ENCODE measurements at places on chromosomes 7 and 10.

DNA sequence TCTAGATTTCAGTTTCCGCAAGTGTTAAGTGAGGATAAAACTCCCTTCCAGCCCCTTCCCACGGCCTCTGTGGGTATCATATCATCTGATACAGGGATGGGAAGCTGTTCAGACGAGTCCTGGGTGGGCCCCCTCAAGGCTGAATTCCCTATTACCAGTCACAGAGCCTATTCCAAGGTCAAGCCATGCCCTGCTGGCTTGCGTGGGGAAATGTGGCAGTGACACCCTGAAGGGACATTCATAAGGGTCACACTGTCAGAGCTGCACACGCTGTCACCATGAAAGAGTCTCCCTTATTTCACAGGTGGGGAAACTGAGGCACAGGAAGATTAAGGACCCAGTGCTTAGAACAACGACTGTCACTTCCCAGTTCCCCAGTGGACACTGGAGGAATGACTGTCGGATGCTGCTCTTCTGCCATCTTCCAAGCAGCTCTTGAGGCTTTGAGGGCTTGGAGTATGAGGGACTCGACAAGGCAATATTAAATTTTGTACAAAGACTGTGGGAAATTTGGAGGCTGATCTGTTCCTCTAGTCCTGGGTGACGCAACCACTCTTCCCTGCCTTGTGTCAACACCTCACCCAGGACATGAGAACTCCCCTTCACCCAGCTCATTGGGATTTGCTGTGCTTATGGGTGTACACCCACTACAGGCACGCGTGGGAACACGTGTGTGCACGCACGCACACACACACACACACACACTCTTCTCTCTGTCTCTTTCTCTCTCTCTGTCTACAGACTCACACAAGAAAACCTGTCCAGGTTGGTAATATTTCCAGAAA is 386.0 kb downstream of the RPS24 start:
- no peak for DNase-seq

DNA sequence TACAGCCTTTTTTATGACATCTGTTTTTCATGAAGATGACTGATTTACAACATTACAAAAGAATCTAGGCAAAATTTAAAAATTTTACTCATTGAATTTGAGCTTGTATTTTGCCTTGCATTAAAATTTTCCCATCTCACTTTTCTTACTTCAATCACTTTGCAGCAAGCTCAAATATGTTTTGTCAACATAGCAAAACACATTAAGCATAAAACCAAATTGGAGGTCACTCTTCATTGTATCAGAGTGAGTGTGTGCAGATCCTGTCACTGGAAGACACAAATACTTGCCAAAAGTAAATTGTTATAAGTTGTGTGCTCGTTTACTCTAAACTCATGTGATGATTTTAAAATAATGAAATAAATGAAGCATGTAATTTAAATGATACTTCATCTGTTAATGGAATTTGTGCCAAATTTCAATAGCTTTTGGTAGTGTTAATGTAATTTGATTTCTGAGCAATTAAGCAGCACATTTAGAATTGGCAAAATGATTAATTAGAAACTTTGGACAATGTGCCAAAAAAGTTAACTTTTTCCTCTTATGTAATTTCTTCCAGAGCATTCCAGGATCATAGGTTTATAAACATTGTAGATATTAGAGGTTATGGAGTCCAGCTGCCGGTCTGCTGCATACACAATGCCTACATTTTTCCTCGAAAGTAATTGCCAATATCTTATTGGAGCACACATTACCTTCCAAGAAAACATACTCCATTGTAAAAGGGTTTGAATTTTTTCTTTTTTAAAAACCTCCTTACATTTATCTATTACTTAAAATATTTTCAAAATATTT is 1078.2 kb upstream of the LRRTM3 start:
- DNase-seq, result no peak

- no peak for DNase-seq
These were observed 24.8 kb upstream of the UNC5B start for GRCh38 chr10:71187600-71187999.

DNA sequence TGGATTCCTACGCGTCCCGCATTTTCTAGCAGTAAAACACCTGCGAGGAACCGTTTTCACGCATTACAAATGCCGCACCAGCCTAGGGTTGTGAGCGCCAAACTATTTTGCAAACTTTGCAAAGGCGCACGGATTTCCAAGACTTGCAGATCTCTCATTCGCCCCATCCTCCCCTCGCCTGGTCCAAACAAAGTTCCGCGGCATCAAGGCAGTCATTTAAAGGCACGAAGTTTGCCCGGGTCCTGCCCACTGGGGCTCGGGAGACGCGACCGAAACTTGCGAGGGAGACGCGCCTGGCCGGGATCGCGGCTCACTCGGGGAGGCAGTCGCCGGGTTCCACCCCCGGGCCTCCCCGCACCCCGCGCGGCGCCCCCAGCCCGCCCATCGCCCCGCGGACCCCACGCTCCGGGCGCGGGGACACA is 613 bp downstream of the USP6NL start:
- DNase-seq, result peak; percentile 16

DNA sequence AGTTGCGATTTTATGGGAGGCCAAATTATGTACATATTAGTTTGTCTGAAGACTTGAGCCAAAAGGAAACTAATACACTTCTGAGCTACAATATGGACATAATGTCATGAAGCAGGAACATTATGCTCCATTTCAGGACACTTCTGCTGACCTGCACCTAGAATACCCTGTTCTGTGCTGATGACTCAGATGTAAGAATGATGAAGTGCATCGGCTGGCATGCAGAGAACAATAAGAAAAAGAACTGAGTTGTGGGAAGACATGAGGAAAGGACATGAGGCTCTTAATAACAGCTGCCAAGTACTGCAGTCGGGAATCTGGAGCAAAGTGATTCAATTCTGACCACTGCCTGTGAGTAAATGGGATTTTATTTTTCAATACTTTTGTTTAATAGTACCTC is 192.9 kb upstream of the VSTM2A start:
- no peak for DNase-seq

DNA sequence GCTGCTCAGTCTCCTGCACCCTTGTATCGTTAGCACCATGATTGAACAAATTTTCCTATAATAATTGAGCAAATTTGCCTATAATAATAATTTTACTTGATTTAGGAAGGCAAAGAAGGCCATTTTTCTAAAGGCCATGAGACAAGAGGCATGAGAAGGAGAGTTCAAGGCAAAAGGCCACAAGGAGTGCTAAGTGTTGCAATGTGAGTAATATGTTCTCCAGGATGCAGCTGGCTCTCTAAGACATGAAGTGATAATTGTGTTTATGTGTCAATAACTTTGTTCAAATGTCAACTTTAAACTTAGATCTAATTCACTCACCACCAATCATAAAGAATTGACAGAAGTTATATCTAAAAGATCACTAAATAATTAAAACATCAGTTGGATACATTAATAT is 53.8 kb downstream of the SGCE start:
- DNase-seq, result no peak
